ENCODE measurements at places on chromosomes 1 and 21. TPM values are rescaled to one million over a fixed set of nuclear protein-coding genes. Genes with fewer than 3 reads are reported as not detected.

HMCN1 gene
- 0.02 TPM for total RNA-seq

KLHL17 gene
- 27.8 TPM for total RNA-seq

DNA sequence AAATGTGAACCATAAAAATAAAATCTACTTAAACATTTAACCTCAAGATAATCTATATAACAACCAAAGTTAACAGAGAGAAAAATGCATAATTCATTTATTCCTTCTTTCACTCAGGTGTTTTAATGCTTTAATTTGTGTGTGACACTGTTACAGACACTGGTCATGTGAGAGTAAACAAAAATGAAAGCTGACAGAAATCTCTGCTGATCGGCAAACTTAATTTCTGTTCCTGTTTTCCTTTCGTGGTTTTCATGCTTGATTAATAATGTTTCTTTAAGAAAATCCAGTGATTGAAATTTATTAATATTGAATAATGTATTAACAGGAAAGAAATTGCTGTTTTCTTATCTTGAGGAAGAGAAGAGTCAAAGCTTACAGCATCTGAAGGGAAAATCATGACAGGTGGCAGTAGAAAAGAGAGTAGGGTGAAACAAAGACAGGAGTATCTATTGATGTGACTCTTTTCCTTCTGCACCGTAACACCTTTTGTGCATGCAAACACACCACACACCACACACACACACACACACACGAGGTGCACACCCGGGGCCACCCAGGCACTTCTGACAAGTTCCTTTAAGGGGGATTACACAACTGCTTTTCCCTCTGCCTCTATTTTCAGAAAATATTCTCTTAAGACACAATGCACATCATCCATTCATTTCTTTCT lies 1.6 kb downstream of the OR2AK2 start:
- DNase-seq = no peak

- no peak for DNase-seq
Measured at GRCh38 chr1:94230920-94231319, 6.5 kb downstream of the ARHGAP29 start.

- DNase-seq = no peak
Measured at GRCh38 chr1:24119859-24120756, 8.2 kb upstream of the MYOM3 start.

DNA sequence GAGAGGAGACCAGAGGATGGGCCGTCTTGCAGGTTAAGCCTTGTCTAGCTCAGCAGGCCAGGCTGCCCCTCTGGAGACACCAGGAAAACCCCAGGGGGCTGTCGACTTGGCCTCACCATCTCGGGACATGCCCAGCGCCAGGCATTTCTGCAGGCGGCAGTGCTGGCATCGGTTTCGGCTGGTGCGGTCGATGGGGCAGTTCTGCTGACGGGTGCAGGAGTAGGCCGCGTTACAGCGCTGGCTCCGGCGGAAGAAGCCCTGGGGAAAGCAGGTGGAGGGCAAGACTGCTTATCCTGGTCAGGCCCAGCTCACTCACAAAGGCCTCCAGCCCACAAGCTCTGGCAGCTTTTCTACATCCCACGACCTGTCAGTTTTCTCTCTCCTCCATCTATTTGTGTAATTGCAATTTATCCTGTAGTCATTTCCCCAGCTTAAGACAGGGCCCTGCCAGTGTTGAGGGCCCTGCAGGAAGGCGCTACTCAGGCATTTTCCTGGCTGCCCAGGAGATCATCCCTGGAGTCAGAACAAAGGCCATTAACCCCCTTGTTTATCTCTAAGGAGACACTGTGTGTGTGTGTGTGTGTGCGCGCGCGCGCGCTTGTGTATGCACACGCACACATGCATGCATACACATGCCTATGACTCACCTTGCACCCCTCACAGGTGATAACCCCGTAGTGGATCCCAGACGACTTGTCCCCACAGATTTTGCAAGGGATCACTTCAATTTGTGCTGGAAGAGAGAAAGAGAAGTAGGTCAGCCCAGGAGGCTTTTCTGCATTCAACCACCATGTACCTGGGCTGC lies 11.5 kb upstream of the LINGO4 start:
- DNase-seq = no peak

Measured in Calu3 (cell line).